ENCODE measurements at places on chromosomes 1 and 21. TPM values are rescaled to one million over a fixed set of nuclear protein-coding genes. Genes with fewer than 3 reads are reported as not detected.

Gene LDLRAD1
- total RNA-seq = not detected

Gene OR2T33
- not detected for total RNA-seq

Gene KRTAP27-1
- total RNA-seq = not detected

Gene MRPS14
- 43.1 TPM for total RNA-seq

Gene GPA33
- total RNA-seq = 0.68 TPM

Gene MEX3A
- total RNA-seq = 2.1 TPM

Gene ALPL
- total RNA-seq = 1.3 TPM

Gene RNF187
- total RNA-seq = 49.1 TPM

Gene S100A7
- not detected for total RNA-seq

Gene PTGER3
- total RNA-seq = not detected
